ENCODE measurements at places on chromosomes 13 and 19.

GRCh38 chr19:38070573-38070972, 153.4 kb downstream of the DPF1 start:
- DNase-seq: no peak

DNA sequence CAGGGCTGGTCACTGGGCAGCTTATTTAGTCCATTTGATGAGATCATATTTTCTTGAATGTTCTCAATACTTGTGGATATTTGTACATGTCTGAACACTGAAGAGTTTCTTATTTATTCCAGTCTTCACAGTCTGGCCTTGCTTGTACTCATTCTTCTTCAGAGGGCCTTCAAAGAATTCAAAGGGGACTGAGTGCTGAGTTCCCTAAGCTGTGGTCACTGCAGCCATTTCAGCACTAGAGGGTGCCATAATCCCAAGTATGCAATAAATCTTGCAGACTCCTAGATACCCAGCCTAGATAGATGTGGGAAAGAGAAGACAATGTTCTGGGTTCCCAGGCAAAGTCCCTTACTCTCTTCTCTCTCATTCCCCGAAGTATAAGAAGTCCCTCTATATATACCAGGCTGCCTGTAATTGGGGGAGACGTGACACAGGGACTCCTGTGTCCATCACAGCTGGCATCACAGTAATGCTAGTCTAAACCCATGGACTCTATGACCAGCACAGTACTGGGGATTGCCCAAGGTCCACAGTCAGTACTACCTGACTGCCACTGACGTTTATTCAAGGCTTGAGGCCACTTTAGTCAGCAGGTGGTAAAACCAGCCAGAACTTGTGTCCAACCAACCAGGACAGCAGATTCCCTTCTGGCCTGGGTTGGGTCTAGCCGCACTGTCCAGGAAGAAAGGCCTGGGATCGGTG, 8.9 kb upstream of the VN1R1 start:
- DNase-seq: no peak

DNA sequence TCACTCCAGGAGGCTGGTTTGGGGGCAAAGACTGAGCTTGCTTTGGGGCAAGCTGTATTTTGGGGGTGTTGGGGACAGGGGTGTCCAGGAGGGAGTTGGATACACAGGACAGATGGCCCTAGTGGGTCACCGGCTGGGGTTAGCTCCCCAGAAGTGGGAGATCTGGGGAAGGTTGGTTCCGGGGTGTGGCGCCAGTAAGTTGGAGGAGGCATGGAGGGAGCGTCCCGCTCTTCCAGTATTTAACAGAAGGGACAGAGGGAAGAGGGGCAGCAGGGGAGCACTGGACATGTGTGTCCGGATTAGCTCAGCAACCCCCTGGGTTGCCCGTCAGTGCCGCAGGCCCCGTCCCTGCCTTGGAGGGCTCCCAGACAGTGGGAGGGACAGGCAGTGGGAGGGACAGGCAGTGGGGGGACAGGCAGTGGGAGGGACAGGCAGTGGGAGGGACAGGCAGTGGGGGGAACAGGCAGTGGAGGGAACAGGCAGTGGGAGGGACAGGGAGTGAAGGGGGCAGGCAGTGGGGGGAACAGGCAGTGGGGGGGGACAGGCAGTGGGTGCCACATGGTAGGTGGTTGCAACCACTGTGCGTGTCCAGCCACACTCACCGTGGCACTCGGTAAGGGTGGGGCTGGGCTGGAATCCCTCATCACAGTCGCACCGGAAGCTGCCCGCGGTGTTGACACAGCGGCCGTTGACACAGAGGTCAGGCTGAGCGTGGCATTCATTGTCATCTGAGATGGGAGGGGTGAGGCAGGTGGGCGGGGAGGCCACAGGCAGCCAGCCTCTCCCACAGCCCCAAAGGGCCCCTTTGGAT, 33.2 kb downstream of the CCL25 start:
- DNase-seq: no peak

GRCh38 chr13:105806628-105806920, 728.9 kb downstream of the EFNB2 start:
- no peak for DNase-seq

- no peak for DNase-seq
Measured at GRCh38 chr13:40563350-40564125, 102.9 kb downstream of the FOXO1 start.

All from T-helper 2 cell (primary cell).